CD4-positive, alpha-beta T cell treated with Interleukin-1 beta for 1 hour (primary cell): ENCODE measurements at places on chromosomes 1 and 21.

- no peak for DNase-seq
Measured at GRCh38 chr1:155471026-155471425, 91.6 kb downstream of the ASH1L start.

GRCh38 chr1:23632479-23633160, 59.0 kb upstream of the RPL11 start:
- no peak for DNase-seq

- no peak for DNase-seq
Measured at GRCh38 chr1:74474585-74474984, 37.8 kb downstream of the LRRC53 start.

DNA sequence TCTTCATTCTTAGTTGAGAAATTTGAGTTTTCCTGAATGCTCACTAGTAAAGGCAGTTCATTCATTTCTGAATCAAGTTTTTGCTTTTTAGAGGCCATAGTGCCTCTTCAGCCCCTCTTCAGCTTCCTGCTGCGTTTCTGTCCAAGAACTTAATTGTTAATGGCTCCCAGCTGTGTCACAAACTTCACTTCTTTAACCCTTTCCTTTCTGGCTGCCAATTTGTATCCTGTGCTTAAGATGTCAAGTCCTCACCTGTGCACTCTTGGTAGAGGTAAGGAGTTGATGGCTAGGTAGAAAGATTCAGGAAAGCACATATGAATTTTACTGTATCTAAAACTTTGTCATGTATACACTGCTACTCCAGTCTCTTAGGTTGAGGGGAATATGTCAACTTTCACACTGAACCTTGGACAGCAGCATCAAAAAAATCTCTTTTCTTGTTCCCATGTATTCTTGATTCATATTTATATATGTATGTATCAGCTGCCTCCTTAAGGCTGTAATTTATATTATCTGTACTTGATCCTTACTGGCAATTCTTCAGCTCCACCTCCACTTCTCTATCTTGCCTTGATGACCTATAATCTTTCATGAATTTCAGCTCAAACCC, 612.8 kb downstream of the LMO4 start:
- DNase-seq: no peak

DNA sequence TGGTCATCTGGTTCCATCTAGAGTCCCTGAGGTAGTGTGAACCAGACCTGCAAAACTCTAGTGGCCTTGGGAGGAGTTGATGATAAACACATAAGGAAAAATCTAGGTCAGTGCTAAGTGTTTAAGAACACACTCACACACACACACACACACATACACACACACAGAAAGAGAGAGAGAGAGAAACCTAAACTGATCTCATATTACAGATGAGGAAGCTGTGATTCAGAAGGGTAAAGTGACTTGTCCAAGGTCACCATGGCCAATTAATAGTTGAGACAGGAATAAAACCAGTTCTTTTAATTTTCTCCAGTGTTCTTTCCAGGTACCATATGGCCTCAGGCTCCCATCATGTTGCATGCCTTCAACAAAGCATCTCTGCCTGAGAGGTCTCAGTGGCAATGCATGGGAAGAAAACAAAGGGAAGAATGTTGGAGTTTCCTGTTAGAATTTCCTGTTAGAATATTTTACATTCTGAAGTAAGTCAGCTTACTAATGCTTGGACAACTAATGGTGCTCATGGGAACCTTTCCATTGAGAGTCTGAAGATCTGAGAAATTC, 77.3 kb upstream of the TSPAN2 start:
- DNase-seq: no peak

DNA sequence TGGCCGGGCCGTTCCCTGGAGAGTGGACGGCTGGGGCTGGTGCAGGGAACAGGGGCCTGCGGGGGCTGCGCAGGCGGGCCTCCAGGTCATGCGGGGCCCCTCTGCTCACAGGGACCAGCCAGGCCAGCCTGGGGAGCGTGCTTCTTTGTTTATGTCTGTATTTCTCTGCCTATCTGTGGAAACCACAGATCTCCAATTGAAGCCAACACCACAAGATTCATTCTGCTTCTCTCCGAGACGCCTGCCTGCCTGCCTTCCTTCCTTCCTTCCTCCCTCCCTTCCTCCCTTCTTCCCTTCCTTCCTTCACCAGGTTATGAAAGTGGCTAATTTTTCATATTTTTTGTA, 39.9 kb upstream of the HMGN1 start:
- no peak for DNase-seq

DNA sequence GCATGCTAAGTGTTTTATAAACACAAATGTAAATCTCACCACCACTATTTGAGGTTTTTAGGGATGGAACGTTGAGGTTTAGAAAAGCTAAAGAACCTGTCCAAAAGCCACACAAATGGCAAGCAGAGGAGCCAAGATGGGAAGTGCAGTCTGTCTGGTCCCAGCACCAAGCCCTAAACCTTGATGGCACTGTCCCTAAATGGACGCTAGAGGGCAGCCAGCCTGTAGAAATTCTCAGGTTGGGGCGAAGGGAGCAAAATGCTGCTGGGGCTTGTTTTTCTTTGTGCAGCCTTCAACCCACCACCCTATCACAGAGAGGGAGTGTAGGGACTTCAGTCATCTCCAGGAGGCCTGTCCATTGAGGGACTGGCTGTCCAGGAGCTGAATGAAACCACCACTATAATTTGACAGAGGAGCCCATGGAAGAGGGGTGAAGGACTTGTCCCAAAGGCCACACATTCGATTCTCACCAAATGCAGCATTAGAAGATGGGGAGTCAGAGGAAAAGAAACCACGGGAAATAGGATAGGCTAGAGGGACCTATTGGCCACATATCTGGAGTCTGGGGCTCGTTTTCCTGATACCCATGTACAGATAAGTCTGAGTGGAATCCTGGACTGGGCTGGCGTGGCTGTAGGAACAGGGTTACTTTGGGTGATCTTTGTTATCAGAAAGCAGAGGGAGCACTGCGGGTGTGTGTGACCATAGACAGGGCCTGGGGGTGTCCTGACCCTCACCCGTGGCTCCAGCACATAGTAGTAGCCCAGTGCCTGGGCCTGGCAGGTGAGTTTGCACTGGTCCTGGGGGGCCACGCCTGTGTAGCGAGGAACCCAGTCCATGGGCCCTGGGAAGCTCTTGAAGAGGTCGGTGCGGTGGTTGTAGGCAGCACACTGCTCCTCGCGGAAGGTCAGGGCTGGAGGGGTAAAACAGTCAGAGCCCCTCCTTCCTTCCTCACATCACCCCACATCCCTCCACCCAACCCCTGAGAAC, 6.1 kb downstream of the ADAMTS4 start:
- peak; percentile 78 for DNase-seq

DNA sequence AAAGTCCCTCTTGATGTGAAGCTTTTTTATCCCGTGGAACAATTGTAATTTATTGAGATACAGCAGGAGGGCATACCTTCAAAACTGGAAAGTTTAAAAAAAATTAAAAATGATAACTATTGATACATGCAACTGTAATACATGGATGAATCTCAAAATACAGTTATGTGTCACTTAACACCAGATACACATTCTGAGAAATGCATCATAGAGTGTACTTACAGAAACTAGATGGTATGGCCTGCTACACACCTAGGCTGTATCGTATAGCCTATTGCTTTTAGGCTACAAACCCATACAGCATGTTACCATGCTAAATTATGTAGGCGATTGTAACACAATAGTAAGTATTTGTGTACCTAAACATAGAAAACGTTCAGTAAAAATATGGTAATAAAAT, 7.1 kb upstream of the AKNAD1 start:
- no peak for DNase-seq

GRCh38 chr1:24705260-24706073, 39.8 kb upstream of the CLIC4 start:
- DNase-seq: peak; percentile 61

DNA sequence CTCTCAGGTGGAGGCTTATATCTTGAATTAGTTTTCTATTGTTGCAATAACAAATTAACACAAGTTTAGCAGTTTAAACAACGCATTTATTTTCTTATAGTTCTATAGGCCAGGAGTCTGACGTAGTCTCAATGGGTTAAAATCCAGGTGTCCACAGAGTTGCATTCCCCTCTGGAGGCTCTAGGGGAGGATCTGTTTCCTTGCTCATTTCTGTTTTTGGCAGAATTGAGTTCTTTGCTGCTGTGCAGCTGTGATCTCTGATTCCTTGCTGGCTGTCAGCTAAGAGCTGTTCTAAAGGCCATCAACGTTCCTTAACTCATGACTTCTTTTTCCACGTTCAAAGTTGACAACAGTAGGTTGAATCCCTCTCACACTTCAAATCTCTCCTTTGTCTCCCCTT, 31.8 kb downstream of the S100A10 start:
- DNase-seq: no peak

DNA sequence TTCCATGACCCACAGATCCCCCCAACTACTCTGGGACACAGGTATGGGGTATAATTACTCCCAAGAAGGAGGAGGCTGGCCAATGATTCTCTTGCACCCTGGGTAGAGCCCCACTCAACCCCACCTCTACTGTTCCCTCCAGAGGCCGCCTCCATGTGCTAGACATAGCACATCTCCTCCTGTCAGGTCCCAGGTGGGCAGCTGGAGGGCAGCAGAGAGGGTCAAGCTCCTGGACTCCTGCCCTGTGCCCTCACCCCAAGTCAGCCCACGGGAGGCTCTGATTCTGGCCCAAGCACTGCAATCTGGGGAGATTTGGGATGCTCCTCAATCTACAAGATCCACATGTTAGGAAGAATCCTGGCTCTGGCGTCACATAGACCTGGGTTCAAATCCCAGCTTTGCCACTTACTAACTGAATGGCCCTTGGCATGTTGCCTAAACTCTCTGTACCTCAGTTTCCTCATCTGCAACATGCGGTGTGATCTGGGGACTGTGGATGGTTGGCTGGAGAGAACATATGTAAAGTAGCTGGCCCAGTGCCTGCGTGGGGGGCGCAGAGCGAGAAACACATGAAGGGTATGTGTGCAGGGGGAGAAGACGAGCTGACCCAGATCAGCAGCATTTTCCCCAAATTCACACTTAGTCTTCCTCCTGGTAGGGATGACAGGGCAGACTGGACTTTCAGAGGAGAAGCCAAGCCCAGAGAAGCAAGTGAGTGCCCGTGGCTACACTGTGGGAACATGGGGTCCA, 23.2 kb downstream of the TNNT2 start:
- DNase-seq: no peak

GRCh38 chr1:201714542-201715329, 114.2 kb upstream of the IPO9 start:
- peak; percentile 11 for DNase-seq

DNA sequence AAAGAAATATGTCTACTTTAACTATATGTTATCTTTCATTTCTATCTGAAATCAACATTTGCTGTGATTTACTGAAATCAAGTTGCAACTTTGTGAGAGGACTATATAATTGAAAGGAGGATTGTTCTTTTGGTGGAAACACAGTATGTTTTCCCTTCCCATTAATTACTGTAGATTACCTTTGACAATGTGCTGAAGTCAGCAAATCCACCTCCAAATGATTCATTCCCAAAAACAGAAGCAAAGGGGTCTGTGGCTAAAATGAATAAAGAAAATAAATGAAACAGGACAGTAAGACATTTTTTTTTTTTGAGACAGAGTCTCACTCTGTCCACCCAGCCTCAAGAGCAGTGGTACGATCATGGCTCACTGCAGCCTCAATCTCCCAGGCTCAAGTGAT, 35.4 kb upstream of the TTC39A start:
- DNase-seq: no peak

- no peak for DNase-seq
Measured at GRCh38 chr1:85240643-85241042, 18.8 kb downstream of the C1orf52 start.

DNA sequence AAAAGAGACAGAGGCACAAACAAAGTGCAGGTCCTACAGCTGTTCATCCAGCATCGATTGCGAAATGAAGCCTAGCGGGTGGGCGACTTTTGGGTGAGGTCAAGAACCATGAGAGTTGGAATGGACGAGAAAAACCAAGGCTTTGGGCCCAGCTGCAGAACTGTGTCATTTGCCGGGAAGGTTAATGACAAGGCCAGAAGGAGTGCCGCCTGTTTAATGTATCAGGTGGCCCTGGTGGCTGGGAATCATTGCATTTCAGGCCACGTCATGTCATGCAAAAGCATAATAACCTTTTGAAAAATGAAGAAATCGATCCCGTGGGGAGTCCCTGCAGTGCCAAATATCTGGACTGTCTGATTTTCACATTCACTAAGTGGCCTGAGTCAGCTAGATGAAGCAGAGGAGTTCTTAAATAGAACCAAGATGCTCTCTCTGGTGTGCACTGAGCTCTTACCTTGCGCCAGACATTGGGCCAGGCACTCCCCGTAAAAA, 8.1 kb upstream of the RCC2 start:
- no peak for DNase-seq

GRCh38 chr1:192808163-192808517, 699 bp upstream of the RGS2 start:
- DNase-seq: no peak

DNA sequence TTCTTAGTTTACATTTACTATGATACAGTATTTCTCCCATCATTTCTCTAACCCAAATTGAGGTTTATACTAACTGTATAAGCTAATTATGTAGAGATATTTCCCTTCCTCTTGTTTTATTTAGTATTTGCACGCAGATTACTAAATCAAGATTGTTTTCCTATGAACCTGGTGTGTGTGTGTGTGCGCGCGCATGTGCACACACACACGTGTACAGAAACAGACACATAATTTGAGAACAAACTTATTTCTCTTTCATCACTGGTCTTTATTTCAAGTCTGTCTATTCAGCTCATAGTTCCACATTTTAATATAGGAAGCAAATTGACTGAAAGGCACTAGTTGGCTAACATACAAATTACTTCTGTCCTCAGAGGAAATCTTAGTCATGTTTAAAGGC, 19.7 kb upstream of the COL24A1 start:
- DNase-seq: no peak

DNA sequence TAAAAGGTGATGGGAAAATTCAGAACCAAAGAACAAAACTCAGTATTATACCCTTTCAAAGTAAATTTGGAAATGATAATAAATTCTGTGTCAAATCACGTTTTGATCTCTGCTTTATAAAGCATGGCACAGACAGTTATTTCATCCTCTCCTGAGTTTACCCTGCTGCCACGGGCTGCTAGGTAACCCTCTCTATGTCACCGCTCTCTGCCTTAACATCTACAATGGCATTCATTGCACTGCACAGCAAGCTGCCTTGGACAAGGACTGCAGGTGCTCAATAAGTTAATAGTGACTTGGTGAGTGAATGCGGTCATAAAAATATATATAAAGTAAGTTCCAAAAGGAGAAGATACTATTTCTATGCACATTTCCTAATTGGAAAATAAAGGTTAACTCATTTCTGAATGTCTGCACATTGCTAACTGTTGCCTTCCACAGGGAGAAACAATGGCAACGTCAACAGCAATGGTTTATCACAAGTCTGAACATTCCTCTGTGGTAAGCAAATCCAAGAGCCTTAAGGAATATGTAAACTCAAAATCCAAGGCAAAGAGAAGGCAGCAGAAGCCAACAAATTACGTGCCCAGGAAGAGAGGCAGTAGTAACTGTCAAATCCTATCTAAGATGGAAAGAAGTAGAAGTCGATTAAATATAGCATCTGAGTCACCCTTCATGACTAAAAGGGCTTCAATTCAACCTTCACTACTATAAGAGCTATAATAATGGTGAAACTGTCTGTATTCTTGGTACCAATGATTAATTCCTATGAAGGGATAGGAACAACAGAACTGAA, 19.4 kb downstream of the FYB2 start:
- no peak for DNase-seq

- DNase-seq: peak; percentile 39
Measured at GRCh38 chr1:44571712-44572571, 102.3 kb downstream of the TMEM53 start.
